ENCODE measurements at places on chromosomes 2 and 18. TPM values are rescaled to one million over a fixed set of nuclear protein-coding genes. Genes with fewer than 3 reads are reported as not detected.

The PPM1G gene
- total RNA-seq = 41.6 TPM

DNA sequence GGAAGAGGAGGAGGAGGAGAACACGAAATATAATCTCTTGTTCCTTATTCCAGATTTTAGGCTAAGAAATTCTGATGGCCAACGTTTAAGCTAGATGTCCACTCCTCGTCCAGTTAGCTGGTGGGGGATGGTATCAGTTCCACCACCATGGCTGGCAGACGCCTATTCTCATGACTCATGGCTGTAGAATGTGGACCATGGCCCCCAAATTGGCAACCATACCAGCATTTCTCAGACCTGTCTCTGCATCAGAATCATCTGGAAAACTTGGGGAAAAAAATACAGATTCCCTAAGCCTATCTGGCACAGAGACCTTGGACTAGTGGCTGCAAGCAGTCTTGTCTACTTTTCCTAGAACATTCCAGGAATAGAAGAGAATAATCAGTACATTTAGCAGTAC, 267.7 kb upstream of the SIX2 start:
- DNase-seq = no peak

The RNF144A gene
- total RNA-seq = 9.4 TPM

The EGR4 gene
- total RNA-seq = not detected

The NEURL3 gene
- 0.14 TPM for total RNA-seq

DNA sequence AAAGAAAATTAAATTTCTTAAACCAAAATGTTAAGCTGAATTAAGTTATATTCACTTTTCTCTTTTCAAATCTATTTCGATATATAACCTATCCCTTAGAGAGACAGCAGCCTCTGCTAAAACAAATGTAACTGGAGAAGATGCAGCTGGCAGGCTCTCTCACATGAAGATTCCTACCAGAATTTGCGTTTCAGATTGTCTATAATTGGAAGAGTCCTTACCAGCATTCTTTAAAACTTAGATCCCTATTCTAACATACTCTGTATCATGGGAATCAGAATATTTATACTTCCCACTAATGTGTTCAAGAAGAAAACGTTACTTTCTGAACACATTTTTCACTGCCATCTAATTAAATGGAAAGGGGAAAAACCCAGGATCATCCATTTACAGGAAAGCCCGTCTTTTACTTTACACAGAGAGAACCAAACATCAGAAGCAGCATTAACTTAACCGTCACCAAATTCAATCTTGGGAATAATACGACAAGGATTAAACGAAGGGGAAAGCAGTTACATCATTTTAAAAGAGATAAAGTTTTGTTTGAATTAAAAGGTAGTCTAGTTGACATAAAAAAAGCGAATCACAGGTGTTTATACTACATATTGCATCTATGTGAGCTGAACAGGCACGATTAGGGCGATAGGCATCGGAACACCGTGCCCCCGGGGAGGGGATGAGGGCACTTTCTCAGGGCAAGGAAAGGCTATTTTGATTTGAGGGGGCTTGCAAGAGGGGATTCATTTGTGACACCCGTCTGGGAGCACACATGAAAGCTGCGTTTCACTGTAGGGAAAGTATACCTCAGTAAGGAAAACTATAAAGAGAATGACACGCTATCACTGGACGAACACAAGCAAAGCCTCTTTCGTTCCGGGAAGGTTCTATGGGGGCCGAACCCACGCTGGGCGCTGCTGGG, 1.3 kb downstream of the PTPN2 start:
- DNase-seq = no peak

DNA sequence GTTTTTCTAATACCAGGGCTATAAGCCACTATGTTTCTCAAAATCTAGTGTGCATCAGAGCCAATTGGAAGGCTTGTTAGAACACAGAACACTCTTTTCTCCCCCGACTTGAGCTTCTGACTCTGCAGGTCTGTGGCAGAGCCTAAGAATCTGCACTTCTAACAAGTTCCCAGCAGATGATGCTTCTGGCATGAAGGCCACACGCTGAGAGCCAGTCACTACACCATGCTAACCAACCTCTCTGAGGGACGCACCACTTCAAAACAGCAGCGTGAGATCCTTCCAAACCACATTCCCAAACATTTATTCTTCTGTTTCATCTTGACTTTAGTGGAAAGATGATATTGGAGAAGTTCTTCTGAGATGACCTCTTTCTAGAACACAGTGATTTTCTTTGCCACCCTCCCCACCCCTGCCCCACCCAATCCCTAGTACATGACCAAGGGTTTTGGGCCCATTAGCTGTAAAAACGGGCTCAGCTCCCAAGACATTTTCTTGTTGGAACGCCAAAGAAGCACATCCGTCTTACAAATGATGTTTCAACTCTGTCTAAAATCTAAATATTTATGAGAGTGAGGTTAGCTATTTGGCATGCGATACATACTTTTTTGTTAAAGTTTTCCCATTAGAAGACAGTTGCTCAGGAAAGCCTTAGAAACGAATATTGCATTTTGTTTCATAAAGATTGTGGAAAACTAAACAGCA, 391.9 kb downstream of the TMEM182 start:
- DNase-seq = no peak

GRCh38 chr18:32889615-32890593, 117.1 kb upstream of the KLHL14 start:
- no peak for DNase-seq

DNA sequence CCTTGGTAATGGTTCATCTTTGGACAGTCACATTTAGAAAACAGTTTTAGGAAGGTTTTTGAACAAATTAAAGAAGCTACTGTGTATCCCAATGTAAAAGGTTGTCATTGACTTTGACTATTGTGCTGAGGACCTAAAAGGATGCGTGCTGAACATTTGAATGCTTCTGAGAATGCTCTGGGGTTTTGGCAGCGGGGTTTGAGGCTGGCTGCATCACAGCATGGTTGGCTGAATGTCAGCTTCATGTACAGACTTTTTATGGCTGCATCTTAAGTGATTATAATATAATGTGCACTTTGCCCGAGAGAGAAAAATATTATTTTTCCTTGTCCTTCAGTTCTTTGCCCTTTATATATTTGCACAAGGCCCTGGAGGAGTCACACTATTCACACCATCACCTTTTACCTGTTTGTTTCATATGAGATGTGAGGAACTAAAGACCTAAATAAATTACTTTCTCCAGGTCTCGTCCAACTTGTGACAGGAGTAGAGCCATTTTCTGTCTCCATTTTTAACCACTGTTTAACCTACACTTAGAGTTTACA, 125.9 kb downstream of the CCDC85A start:
- DNase-seq = no peak

- no peak for DNase-seq
Observed at GRCh38 chr2:240947176-240947575, 41.0 kb downstream of the CROCC2 start.

The CKAP2L gene
- 0.65 TPM for total RNA-seq

The CAD gene
- total RNA-seq = 27.4 TPM

The LAMA1 gene
- 1.8 TPM for total RNA-seq

DNA sequence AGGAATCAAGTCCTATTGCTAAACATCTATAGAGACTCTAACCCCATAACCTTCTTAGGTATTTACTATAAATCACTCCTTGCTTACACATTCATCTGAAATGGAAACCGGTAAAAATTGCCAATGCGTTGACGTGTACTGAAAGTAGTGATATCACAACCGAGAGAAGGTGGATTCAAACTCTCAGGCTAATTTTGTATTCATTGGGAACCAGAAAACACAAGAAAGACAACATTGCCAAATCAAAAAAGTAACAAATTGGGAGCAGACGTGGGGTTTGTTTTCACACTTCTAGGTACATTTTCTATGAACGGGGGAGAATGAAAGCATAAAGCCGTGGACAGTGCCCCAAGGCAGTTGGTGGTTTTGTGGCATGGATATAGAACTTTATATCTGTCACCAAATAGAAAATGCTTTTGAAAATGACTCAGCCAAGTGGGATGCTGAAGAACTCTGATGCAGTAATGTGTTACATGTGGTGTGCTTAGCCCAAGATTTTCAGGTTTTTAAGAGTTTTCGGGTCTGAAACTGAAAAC, 155.1 kb upstream of the RASGRP3 start:
- no peak for DNase-seq

DNA sequence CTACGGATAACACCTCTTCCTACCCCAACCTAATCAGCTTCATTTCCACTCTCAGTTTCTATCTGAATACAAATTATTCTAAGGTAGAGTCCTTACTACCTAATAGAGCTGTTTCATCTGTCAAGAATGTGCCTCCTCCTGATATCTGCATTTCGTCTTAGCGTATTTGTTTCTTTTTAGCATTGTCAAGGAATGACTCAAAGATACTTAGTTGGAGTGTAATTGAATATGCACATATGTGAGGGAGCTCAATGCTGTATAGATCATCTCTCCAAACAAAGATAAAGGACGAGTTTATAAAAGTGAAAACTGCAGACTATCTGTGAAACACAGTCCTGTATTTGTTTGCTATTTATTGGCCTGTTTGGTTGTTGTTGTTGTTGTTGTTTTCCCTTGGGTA, 2059.4 kb upstream of the CELF4 start:
- DNase-seq = no peak

- DNase-seq = no peak
Observed at GRCh38 chr2:125455110-125455509, 1200.8 kb upstream of the GYPC start.

DNA sequence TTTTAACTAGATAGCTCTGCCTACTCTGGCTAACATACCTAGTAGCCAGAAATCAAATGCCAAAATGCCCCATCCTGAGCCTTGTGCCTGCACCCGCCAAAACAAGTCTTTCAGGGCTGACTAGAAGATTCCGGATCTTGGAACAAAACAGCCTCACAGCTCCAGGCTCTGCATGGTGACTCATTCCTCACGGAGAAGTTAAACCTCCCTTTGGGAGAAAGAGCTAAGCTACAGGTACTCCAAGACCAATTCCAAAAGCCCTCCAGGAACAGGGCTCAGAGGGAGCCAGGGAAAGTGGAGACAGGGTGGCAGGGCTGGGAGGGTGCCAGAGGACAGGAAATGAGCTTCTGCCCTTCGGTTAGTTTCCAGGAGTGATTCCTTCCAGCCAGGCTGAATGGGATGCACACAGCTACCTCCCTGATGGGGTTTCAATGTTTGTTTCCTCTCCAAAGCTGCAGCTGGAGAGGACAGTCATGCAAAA, 295.6 kb downstream of the TNS1 start:
- DNase-seq = no peak

DNA sequence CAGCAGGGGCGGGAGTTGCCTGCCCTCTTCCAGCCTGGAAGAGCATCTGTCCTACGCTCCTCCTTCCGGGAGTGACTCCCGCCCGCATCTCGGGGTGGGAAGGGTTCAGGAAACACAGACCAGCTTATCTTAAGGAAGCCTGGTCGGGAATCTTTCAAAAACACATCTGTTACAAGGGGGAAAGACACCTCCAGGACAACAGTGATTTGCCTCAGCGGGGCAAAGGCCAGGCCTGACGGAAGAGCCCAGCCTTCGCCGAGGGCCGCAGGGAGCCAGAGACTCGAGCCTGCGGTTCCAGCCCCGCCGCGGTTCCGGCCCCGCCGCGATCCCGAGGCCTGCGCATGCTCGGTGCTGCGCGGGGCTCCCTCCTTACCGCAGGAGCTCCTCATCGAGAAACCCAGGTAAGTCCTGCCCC, 38.1 kb upstream of the TGIF1 start:
- DNase-seq = no peak

The OSBPL6 gene
- total RNA-seq = 2.0 TPM

The CD8B2 gene
- total RNA-seq = not detected

The POTEF gene
- total RNA-seq = not detected

DNA sequence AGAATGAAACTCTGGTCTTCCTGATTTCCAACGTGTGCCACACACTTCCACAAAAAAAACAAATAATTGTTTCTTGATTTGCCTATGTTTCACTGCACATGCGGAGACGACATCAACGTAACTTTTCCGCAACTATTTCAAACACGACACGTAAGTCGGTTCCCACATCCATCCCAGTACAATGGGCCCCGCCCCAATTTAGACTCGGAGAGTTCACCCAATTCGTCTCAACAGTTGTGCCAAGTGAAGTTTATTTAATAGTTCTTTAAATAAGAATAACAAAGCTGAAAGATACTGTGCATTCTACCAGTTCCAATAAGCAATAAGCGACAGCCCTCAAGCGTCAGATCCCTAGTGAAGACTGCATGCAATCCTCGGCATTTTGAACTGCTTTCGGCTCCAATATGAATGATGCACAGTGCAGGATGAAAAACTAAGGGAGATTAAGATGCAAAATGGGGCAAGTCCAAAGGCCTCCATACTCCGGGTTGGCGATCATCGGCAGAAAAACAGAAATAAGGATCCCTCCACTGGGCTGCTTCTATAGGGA, 664 bp downstream of the CCT4 start:
- no peak for DNase-seq

- DNase-seq = no peak
Observed at GRCh38 chr2:38068234-38068633, 7.7 kb downstream of the CYP1B1 start.

- no peak for DNase-seq
Observed at GRCh38 chr2:37886745-37887144, 38.3 kb upstream of the RMDN2 start.

GRCh38 chr2:42296226-42296625, 64.8 kb downstream of the COX7A2L start:
- no peak for DNase-seq

The ADD2 gene
- 3.0 TPM for total RNA-seq

The LHCGR gene
- total RNA-seq = 0.37 TPM

- DNase-seq = no peak
Observed at GRCh38 chr2:38740851-38741731, 10.1 kb downstream of the SRSF7 start.

- DNase-seq = no peak
Observed at GRCh38 chr2:89829828-89830227, 1138.4 kb downstream of the RPIA start.
